Upper lobe of left lung (tissue), 6 donors: ENCODE measurements at places on chromosomes 4 and X. TPM values are rescaled to one million over a fixed set of nuclear protein-coding genes. Genes with fewer than 3 reads are reported as not detected.

Gene ABCE1
- total RNA-seq: 45.9 TPM

Gene CC2D2A
- total RNA-seq: 28.0 TPM

Gene ATG4A
- total RNA-seq: 12.4 TPM

Gene RBMX2
- total RNA-seq: 13.7 TPM

Gene HERC5
- 8.4 TPM for total RNA-seq

GRCh38 chrX:155873188-155873587 lies 8.0 kb upstream of the VAMP7 start:
- DNase-seq: no peak

GRCh38 chr4:13088726-13089658 lies 395.1 kb downstream of the RAB28 start:
- no peak for DNase-seq

DNA sequence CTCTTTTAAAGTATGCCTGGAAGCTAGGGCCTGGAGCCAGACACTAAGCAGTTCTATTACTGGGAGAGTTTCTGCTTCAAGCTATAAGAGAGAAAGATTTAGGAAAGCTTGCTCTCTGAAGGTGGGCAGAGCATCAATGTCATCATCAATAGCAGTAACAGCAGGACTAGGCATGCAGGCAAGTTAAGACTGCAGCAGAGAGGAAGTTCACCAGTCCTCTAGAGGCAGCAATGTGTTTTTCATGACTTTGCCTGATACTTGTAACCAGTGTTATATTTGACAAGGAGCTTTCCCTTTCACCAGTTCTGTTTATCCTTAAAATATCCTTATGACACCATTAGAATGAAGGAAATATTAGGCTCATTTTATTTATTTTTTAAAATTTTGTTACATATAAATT lies 237.9 kb downstream of the KCTD8 start:
- DNase-seq: no peak

DNA sequence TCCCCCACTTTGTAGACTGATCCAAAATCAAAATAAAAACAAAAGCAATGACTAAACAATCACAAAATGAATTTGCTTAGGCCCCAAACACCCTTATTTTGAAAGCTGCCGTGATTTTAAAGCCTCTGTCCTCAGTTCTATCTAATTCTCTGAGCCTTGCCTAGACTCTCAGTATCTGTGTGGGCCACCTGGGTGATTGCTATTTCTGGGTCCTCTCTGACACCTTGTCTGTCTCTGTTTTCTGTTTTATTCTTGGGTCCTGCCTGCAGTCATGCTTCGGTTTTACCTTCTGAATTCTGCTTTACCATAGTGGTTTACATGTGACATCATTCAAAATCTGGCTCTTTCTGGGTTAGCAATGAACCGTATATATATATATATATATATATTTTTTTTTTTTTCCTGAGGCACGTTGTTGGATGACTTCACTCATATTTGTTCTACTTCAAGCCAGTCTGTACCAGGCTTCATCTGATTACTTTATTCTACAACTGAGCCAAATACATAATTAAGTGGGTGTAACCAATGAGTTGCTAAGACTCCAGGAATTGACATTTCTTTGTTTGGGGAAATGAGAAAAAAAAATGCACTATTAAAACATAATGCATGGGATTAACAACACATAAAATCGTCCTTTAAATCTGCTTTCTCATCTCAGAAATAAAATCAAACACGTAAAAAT lies 710.7 kb upstream of the SLIT2 start:
- DNase-seq: no peak

DNA sequence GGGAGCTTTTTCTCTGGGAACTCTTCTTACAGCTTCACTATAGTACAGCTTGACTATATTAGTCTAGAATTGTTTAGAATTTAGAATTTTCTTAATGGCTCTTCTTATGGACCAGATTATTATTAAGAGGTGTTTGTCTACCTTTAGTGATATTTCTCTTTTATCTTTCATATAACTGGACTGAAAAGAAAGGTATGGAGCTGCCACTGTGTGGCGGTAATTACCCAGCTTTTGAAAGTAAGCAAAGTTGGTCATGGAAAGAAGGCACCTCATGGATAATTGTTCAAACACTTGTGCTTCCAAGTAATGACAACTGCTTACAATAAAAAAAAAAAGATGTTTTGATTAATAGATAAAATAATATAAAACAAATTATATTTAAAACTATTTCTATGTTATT lies 1112.5 kb downstream of the TECRL start:
- no peak for DNase-seq

DNA sequence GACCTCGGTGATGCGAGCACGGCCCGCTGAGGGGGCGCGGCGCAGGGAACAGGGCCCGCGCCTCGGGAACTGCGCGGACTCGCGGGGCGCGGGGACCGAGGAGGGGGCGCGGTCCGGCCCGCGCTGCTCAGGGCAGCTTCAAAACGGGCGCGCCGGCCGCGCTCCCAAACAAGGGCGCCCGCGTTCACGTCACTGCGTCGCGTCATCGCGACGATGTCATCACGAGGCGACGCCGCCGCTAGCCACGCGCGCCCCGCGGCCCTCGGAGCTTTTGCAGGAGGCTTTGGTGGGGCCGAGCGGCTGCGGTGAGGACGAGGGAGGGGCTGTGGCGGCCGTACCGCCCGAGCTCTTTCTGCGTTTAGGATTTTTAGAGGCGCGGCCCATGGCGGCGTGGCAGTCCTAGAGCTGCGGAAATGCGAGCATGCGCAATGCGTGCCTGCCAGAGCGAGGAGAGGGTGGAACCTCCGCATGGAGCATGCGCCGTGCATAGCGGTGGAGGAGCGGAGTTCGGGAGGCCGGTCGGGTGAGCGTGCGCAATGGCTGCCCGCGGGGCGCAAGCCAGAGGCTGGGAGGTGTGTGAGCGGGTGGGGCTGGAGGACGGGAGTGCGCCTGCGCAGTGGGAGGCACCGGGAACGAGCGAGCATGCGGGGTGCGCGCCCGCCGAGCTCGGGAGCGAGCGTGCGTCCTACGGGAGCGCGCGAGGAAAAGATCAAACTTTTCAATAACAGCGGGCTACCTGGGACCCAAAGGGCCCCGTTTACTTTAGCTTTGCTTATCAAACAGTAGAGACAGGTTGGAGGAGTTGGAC lies at the start of gene PPP2R3B:
Gene PPP2R3B, minus strand, starts transcription at position 140 of the 808 bp plus-strand sequence. CDS start 216 bp downstream, outside the sequence.
- peak; percentile 99 for DNase-seq

DNA sequence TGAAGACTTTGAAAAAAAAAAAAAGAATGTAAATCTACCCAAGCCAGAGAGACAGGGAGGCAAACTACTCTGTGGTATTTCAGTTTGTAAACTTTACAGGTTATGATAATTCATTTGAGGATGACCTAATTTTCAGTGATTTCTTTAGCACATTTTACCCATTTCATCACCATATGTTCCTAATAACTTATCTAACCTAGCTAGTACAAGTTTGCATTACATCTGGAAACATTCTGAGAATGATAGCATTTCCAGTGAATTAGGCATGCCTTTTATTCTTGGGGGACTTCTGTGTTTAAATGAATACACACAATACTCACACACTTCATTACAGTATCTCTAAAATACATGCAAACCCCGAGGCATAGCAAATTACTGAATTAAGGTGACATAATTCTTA lies 1055.5 kb downstream of the PCDH18 start:
- no peak for DNase-seq

GRCh38 chr4:46992338-46992737 lies 1.0 kb downstream of the GABRA4 start:
- DNase-seq: no peak

GRCh38 chrX:9537781-9538180 lies 72.9 kb downstream of the TBL1X start:
- no peak for DNase-seq

- DNase-seq: no peak
Measured at GRCh38 chrX:82757614-82758013, 750.5 kb upstream of the POU3F4 start.
